Immature natural killer cell (primary cell): ENCODE measurements at places on chromosomes 13 and 19. TPM values are rescaled to one million over a fixed set of nuclear protein-coding genes. Genes with fewer than 3 reads are reported as not detected.

GRCh38 chr19:9075064-9075949 lies 11.6 kb upstream of the OR1M1 start:
- DNase-seq, result no peak

Gene TMEM59L
- not detected for polyA plus RNA-seq

DNA sequence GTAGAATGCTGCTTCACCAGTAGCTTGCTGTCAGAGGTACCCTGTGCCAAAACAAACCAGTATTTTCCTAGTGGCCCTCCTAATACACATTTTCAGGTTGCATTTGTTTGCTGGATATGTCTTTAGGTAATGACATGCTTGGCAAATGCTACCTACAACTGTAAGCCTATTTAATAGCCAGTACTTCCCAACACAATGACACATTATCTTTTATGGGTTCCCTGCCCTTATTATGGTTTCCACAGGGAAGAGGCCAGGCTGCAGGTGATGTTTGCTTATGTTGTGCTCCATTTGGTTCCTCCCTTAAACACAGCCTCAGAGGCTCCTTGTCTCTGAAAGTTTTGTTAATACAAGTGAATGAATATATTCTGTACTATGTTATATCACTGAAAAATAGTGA lies 24.7 kb downstream of the FRY start:
- DNase-seq, result no peak

DNA sequence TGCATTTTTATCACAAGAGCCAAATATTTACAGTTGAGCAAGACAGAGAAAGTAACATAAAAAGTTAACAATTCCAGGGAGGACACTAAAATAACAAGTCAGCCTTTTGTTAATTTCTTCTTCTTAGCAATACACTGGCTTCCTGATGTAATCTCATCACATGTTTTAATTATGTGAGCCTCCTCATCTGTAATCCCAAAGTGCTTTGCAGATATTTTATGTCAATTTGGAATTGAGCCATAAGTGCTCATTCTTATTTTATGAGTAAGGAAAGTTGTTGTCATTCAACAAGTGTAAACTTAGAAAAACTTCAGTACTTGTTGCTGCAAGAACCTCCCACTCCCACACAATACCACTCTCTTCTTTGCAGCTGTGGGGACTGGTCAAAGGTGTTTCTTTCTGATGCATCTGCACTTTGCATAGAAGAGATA lies 223.6 kb downstream of the GPC6 start:
- no peak for DNase-seq

DNA sequence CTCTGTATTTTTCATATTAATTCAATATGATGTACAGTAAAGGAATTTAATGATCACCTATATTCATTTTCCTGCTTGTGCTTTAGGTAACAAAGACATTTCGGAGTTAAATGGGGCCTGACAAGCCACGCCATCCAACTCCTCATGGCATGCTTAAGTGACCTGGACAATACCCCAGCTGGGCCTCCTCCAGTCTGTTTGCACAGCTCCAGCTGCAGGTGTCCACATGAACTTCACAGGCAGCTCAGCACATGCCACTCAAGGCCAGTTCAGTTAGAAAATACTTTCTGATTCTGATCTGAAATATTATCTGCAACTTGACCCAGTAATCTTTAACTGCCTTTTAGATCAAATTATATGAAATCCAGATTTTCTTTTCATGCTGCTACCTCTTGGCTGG lies 89.6 kb upstream of the SLC15A1 start:
- no peak for DNase-seq

- DNase-seq, result peak; percentile 97
These were observed 46.9 kb downstream of the KLF2 start for GRCh38 chr19:16371540-16371986.

Gene ELAVL1
- 48.9 TPM for polyA plus RNA-seq

DNA sequence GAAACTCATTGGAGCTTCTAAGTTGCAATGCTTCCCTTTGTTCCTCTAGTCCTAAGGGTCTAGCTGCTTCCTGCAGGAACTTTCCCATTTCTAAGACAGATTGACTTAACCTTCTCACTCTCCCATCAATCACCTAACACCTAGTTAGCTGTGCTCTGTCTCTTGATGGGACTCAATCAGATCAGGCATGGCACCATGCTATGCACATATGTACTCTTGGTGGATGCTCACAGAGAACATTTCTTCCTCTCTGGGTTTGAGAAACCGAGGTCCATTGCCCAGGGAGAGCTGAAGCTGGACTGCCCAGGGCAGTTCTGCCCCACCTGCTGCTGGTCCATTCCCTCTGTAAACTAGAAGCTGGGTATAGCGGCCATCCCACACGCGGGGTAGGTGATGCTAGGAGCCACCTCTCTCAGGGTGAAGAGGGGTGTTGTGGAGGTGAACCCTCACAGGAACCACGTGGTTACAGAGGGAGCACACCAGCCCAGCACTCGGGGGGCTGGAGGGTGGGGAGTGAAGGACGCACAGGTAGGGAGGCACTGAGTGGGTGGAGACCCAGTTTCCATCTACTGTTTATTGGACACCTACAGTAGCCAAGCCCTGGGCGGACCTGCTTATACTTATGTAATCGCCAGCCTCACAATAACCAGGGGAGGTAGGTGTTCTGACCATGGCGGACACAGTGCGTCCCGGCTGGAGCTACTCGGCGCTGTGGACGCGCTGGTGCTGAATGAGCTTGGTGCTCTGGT lies 3.1 kb upstream of the UBE2M start:
- DNase-seq, result no peak

- DNase-seq, result peak; percentile 58
These were observed 19.7 kb downstream of the ZFR2 start for GRCh38 chr19:3849092-3849491.

- no peak for DNase-seq
These were observed 22.8 kb upstream of the CEACAM20 start for GRCh38 chr19:44552324-44552723.

- no peak for DNase-seq
These were observed 7.7 kb downstream of the PEAK3 start for GRCh38 chr19:2274185-2274711.

Gene RASA3
- 153 TPM for polyA plus RNA-seq

DNA sequence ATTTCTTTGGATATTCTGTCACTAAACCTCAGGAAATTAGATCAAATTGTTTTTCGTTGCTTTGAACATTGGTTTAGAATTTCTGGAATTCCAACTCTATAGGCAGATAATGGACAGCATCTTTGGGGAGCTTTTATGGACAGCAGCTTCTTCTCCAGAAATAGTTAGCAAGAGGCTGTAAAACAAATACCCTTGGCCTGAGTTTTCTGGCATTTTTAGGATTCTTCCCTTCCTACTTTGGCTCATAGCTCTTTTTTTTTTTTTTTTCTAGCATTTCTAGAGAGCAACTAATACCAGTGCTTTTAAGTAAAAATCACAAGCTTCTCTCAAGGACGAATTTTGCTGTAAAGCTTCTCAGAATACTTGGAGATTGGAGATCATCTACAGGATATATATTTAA lies 169.8 kb upstream of the SPRY2 start:
- no peak for DNase-seq

GRCh38 chr13:41416276-41416675 lies 41.1 kb upstream of the RGCC start:
- DNase-seq, result no peak

GRCh38 chr13:93218583-93218982 lies 8.0 kb upstream of the GPC6 start:
- DNase-seq, result no peak

GRCh38 chr13:74104661-74105275 lies 29.4 kb downstream of the KLF12 start:
- DNase-seq, result no peak

Gene KLK15
- polyA plus RNA-seq, result not detected

- no peak for DNase-seq
These were observed 12.7 kb downstream of the SUGT1 start for GRCh38 chr13:52665325-52665724.

- DNase-seq, result no peak
These were observed 111.1 kb downstream of the STARD13 start for GRCh38 chr13:33174491-33174890.

Gene SLC6A16
- 3.0 TPM for polyA plus RNA-seq

- no peak for DNase-seq
These were observed 3.6 kb downstream of the F2RL3 start for GRCh38 chr19:16892436-16892835.

Gene LACC1
- polyA plus RNA-seq, result 0.41 TPM

Gene DAND5
- polyA plus RNA-seq, result not detected

DNA sequence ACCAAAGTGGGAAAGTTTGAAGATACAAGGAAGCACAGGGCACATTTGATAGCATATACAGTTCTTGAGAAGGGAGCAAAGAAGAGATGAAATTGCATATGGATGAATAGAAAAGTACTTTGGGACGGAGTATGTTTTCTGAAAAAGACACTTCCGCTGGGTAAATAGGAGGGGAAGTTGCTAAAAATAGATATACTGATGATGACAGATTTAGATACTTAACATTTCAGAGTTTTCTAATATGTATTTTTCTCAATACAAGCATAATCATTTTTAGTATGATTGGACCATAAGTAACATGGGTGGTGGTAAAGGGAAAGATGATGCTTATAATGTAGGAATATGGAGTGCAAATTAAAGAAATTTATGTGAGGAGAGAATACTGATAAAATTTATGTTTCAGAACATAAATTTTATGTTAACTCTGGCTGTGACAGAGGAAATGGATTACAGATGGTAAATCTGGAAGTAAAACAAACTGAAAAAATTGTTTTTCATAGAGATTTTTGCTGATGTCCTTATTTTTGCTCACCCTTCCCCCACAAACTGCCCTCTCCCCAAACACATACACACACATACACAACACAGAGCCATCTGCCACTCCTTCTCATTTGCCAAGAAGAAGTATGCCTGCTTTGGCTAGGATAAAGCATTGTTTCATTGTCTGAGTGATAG lies 583.9 kb upstream of the MIR17HG start:
- no peak for DNase-seq

Gene CEACAM16
- not detected for polyA plus RNA-seq

GRCh38 chr13:70310396-70311119 lies 202.3 kb upstream of the KLHL1 start:
- DNase-seq, result no peak

Gene FGF9
- 0.40 TPM for polyA plus RNA-seq

Gene SPACA4
- not detected for polyA plus RNA-seq

GRCh38 chr13:25733696-25734435 lies 317.9 kb downstream of the SHISA2 start:
- no peak for DNase-seq

GRCh38 chr13:43315522-43315921 lies 292.1 kb downstream of the DNAJC15 start:
- DNase-seq, result no peak
